ENCODE measurements at places on chromosomes 1 and 21.
A peak's percentile ranks its signal among the peaks of the same experiment; 100 is the strongest.

- DNase-seq: peak; percentile 59
Observed at GRCh38 chr1:36553591-36554322, 71.0 kb upstream of the CSF3R start.

GRCh38 chr1:192807211-192808162, 1.4 kb upstream of the RGS2 start:
- DNase-seq: no peak

DNA sequence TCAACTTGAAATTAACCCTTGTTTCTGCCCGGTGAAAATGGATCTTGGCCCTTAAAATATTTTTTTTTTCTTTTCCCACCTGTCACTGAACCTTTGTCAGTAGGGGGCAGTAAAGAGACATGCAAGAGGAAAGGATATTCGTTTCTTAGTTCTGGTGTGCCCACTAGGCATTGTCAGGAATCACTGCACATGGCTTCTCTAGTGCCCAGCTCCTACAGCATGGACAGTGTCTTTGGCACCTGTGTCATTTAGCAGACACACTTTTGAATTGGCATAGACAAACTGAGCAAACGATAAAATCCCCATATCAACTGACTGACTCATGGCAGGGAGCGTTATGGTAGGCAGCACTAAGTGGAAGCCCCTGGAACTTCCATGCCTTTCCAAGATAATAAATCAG, 1048.1 kb downstream of the BRINP3 start:
- DNase-seq: peak; percentile 5

GRCh38 chr1:153903841-153904455, 18.8 kb downstream of the GATAD2B start:
- DNase-seq: no peak

GRCh38 chr1:236565530-236565929, 38.8 kb downstream of the HEATR1 start:
- no peak for DNase-seq

DNA sequence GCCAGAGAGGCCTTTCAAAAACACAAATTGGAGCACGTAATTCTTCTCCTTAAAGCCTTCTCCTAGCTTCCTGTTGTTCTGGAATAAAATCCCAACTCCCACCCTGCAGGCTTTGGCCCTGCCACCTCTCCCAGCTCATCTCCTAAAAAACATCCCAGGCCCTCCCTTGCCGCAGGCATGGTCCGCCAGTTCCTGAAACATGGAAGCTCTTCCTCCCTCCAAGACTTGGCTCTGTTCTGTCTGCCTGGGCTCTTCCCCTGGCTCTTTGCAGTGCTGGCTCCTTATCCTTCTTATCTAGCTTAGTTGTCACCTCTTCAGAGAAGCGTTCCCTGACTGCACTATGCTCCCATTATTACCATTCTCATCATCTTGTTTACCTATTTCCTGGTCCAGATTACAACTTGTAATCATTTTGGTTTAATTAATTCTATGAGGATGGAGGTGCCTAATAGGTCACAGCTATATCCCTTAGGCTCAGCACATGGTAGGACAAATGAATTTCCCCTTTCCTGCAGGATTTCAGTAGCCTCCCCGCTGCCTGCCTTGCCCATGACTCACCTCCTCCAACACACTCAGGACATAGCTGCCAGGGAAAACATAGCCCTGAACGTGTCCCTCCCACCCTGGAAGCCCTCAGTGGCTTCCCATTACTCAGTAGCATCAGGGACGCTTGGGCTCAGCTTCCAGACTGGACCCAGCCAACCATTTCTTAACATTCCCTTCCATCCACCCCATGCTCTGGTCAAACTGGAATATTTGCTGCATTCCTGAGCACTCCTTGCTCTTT, 15.7 kb upstream of the IGSF21 start:
- peak; percentile 25 for DNase-seq

GRCh38 chr21:27564684-27565301, 597.9 kb upstream of the ADAMTS5 start:
- DNase-seq: peak; percentile 33

- no peak for DNase-seq
Observed at GRCh38 chr1:101308935-101309333, 72.1 kb downstream of the S1PR1 start.

- DNase-seq: no peak
Observed at GRCh38 chr1:183638649-183639387, 3.2 kb upstream of the ARPC5 start.

DNA sequence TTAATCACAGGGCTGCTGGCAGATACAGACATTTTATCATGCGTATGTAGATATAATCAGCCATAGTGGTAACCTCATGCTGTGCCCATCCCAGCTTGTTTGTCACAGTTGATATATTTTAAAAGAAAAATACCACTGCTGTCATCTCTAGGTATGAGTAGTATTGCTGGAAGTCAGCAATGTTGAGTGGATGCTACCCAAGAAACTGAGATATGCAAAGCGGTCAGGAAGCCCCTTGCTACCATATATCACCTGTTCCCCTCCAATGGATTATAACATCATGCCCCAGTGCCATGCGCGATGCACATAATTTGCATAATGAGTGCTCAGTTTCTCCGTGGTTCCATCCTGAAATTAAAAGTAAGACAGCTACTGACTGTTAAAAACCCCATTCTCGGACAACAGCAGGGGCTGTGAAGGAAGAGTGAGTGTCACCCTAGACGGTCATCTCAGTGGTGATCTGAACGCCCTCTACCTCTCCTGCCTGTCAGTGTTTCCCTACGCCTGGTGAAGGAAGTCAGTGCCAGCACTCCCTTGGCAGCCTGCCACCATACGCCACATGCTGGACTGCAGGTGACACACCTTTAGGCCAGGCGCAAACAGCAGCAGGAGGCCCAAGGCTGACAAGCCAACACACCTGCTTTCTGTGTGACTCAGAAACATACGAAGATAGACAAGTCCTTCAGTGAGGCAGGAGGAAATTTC, 2.7 kb downstream of the IL10RB start:
- DNase-seq: no peak

- DNase-seq: no peak
Observed at GRCh38 chr1:76066394-76066793, 8.2 kb upstream of the ST6GALNAC3 start.

DNA sequence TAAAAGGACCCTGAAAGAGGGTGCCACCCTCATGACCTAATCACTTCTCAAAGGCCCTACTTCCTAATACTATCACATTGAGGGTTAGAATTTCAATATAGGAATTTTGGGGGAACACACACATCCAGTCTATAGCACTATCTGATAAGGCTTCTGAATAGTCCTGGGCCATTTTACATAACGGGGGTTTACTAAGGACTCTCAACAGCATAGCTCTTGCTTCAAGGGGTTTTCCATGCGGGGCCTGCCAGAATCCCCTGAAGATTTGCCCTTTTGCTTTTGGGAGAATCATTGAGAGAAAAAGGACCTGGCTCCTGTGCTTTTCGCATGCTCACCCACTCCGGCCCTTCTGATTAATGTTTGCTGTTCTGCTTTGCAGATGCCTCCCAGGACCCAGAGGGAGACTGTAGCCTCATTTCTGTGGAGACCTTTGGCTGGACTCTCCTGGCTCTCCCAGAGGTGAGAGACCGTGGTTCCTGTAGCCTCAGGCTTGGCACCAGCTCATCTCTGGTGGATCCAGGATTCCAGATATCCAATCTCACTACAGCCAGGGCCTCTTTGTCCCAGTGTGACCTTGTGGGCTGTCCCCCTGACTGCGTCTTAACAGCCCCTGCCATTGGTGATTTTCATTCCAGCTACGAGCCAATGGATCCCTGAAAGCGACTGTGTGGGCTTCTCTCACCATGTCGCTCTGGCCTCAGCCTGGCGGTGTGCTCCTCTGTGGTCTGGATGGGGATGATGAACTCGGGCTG, 72.6 kb downstream of the DDR2 start:
- DNase-seq: no peak

GRCh38 chr1:230629511-230629910, 12.8 kb upstream of the COG2 start:
- DNase-seq: no peak

- no peak for DNase-seq
Observed at GRCh38 chr1:86394416-86394815, 1.7 kb downstream of the ODF2L start.

DNA sequence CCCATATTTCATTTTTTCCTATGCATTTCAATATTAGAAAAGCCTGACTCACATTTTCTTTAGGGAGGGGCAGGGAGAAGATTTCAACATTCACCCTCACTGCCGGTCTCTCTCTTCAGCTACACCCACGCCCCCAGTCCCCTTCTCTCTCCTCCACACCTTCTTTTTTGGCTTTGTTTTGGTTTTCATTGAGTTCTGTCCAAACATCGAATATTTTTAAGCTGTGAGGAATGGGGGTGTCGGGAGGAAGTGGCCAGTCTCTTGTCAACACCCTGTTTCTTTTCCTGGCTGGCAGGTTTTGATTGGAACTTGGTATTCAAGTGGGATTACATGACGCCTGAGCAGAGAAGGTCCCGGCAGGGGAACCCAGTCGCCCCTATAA, 177.3 kb downstream of the PGBD5 start:
- DNase-seq: no peak

DNA sequence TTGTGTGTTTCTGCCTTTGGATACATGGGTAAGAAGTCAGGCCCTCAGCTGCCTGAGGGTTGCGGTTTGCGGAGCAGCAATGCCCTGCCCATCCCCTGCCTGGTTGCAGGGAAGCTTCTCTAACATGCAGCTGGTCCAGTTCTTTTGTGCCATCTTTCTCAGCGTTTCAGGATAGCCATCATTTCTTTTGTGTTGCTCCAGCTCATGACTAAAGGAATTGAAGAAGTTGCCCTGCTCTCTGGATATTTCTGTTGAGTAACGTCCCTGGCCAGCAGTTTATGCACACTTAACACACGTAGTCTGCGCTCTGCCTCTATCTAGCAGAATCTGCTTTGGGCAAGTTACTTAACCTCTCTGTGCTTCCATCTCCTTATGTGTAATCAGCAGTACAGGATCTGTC, 62.1 kb downstream of the DOP1B start:
- no peak for DNase-seq

GRCh38 chr1:109773203-109773899, 9.6 kb upstream of the EPS8L3 start:
- peak; percentile 71 for DNase-seq

- DNase-seq: no peak
Observed at GRCh38 chr1:204478172-204478899, 16.3 kb downstream of the PIK3C2B start.

DNA sequence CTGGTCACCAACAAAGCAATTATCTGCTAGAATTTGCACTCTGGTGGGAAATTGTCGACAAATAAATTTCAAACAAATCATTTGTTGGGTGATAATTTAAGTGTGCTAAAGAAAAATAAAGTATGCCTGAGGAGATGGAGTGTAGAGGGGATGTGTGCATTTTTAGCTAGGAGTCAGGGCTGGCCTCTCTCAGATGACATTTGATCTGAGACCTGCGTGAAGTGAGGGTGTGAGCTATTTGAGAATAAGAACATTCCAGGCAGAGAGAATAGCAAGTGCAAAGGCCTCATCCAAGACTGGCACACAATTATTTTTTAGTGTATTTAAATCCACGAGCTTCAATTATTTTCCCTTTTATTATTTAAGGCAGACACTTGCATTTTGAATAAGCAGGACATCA, 19.7 kb upstream of the S1PR1 start:
- no peak for DNase-seq

GRCh38 chr1:235745503-235746136, 96.0 kb upstream of the GNG4 start:
- no peak for DNase-seq

DNA sequence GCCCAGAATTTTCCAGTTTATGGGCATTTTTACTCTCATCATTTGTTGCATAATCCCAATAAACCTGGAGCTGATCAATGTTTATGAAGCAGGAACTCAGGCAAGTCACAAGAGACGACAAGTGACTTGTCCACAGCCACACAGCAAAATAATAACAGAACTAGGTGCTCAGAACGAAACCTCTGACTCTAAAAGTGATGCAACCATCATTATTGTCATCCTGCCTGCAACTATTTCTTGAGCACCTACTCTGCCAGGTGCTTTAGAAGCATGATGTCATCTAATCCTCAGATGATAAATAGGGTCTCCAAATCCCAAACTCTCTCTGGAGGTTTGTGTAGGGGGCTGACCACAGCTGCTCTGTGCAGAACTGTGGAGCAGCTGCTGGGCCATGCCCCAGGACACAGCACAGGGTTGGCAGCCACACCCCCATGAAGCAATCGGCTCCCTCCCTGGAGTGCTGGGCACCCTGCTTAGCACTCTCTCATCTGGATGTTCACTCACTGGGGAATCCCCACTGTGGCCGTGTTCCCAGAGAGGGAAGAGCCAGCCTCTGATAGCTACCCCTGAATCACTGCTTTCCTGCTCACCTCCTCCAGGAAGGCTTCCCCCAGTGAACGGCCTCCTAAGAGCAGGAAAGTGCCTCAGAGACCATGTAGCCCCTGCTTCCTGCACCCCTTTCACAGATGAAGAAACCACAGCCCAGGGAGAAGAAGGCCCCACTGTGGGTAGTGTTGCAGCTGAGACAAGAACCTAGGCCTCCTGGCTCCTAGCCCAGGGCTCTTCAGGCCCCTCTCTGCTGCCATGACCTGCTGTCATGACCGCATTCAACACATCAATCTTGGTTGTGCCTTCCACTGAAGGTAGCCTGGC, 2.1 kb downstream of the TTC22 start:
- no peak for DNase-seq

DNA sequence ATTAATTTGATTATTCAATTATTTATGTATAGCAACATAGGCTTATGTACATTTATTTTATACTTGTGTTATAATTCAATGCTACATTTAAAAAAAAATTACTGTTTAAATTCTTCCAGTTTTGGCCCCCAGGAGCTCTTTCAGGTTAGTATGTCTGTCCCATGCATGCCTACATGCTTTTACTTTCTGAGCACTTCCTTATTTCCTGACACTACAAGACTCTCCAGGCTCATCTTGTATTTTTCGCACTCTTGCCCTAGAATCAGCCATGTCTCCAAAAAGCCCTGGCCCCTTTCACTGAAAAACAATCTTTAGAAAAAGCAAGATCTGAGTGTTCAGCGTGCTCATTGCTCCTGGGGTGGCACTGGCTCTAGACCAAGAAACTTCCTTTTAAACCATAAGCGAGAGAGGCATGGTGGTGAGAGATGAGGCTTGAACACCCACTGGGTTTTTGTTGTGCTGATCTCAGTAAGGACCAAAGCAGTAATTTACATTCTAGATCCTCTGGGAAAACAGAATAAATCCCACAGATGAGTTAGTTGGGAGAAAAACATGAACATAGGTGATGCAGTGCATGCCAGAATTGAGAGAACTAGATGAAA, 95.0 kb downstream of the SLC30A10 start:
- DNase-seq: no peak

GRCh38 chr1:34057347-34058130, 107.5 kb downstream of the CSMD2 start:
- DNase-seq: no peak

- no peak for DNase-seq
Observed at GRCh38 chr1:184145083-184145482, 93.6 kb downstream of the TSEN15 start.

DNA sequence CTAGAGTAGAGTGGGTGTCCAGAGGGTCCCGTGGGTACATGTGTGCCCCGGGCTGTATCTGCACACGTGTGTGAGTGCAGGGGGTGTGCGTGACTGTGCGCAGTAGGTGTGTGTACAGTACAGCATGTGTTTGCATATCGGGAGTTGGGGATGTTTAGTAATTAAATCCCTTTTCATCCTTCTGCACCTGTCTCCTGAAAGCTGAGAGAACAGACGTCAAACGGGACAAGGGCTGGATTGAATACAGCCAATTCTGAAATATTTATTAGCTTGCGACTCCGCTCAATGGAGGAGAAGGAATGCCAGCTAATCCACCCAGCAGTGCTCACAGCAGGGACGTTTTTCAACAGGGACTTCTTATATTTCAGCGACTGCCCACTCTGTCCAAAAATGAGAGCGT, 44.7 kb upstream of the CASZ1 start:
- DNase-seq: no peak

All from HTR-8/SVneo (cell line).